ENCODE measurements at places on chromosomes 4 and X.

- no peak for DNase-seq
Observed at GRCh38 chr4:63708661-63709060, 700.6 kb downstream of the TECRL start.

GRCh38 chrX:83759872-83760271 lies 101.1 kb upstream of the CYLC1 start:
- no peak for DNase-seq

DNA sequence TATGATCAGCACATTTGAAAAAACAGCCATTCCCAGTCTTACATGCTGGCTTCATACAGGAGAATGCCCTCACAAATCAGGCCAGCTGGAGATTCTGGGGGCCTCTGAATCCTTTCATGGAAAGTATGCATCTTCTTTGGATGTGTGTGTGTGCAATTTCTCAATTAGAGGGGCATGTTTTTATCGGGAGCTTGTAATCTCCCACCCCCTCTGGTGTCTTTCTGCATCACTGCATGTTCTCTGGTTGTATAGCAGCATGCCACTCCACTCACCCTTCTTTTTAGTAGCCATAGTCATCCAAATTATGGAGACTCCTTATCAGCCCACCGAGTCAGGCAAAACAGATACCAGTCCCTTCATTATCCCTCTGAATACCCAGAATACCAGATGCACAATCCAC lies 282.2 kb upstream of the SLIT2 start:
- no peak for DNase-seq

DNA sequence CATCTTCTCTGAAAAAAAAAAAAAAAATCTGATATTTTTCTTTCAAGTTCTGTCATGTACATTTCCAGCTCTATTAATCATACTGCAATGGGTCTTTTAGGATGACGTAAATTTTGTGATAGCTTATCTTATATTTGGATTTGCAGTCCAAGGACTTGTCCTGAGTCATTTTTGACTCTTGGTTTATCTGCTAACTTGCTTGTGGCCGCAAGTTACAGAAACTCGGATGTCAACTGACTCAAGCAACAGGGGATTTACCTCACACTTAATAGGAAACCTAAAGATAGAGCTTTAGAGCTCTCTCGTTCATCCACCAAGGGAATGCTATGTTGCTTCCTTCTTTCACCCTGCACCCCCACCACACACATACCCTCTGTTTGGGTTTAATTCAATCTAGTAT lies 1433.8 kb upstream of the TENM3 start:
- DNase-seq: no peak

DNA sequence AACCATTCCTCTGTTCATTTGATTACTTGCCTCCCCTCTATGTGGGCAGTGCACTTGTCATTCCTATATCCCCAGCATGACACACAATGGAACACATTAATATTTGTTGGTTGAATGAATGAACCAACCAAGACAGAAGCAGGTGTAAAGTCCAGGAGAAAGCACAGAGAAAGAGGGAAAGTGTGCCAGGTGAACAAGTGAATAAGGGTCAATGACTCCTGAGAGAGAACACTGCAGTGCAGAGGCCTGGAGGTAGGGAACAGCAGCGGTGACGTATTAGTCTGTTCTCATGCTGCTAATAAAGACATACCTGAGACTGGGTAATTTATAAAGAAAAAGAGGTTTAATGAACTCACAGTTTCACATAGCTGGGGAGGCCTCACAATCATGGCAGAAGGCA lies 53.1 kb downstream of the USP46 start:
- DNase-seq: no peak

DNA sequence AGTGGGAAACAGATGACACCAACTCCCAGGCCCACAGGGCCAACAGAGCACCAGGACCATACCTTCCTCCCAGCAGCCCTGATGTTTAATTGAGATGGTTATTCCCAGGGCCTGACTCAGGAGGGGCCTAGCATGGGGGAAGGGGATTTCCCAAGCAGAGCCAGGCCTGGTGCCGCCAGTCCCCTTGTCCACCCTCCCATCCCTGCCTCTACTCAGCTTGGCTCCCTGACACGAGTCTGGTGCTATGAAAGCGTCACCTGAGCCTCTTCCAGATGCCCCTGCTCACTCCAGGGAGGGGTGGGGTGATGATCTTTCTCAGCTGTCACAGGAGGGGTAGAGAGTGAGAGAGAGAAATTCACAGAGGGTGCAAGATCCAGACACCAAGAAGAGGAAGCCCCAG lies 72.7 kb downstream of the EFNB1 start:
- DNase-seq: no peak

DNA sequence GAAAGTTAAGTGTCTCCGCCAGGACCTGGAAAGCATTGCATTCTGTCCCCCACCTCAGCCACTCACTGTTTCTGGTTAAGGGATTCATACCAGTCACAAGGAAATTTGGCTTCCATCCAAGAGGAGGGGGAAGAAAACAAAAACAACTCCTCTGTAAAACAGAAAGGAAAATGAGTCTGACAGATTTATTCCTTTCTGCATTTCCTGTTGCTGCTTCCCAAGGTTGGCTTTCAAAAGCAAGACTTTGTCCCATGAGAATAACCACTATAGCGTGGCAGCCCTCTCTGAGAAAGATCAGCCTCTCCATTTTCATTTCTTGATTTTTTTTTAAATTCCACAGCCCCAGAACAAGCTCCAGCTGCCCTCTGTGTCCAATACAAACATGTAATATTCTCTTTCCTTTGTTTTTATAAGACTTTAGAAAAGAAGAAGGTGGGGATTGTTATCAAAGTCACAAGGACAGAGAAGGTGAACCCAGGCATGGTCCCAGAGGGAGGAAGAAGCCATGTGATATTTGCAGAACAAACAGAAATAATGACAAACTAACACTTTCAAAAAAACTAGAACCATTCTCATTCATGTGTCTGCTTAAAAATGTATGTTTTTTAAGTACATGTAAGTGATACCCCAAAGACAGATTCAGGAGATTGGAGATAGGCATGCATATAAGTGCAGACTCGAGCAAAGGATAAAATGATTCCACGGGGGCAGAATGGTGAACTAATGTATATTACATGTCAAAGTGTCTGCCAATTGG lies 90.7 kb upstream of the DCLK2 start:
- no peak for DNase-seq

DNA sequence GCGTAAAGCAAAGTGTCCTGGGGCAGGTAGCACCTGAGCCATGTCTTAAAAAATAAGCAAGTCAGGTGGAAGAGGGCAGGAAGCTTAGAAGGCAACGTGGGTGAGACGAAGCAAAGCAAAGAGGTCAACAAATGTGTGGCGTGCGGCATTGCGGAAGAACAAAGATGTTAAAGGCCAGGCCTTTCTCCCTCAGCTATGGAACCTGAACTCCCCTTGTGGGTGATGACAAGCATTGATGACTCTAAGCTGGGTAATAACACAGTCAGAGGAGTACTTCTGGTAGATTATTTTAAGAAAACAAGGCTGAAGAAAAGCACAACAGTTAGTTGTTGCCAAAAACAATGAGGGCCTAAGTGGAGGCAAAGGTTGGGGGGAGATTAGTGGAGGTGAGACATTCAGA lies 29.0 kb upstream of the SORBS2 start:
- no peak for DNase-seq

DNA sequence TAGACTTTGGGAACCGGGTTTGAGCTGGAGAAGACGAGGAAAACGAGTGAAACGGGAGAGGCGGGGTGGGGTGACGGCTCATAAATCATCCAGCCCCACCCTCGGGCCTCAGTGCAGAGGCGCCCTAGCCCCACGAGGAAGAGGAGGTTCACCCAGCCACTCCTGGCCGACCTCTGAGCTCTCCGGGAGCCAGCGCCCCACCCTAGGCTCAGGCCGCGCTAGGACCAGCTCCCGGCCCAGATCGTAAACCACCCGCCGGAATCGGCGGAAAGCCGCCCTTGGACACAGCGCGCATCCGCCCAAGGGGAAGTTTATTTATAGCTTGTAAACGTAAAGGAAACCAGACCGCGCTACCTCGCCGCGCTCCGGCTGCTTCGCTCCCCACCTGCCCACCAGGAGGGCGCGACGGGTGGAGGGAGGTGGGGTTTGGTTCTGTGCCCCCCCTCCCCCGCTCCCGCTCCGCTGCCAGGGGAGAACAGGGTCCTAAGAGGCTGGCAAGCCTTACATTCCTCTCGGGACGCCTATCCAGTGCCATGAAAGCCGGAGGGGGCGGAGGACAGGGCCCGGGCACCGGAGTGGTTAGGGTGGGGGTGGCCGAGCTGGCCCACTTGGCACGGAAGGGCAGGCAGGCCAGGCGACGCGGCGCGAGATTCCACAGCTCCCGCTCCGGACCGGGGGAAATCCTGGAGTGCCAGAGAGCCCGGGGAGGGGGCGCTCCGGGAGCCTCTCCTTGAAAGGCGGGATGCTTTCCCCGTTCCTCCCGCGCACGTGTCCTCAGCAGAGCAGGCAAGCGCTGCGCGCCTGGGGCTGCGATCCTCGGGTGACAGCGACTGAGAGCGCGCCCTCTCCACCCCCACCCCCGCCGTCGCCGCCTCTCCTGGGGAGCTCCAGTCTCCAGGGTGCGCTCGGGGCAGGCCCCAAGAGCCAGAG lies 84.2 kb downstream of the BCOR start:
- peak; percentile 41 for DNase-seq

GRCh38 chr4:74674750-74675149 lies 119.6 kb downstream of the BTC start:
- no peak for DNase-seq

- no peak for DNase-seq
Observed at GRCh38 chr4:55029821-55030503, 95.4 kb downstream of the KDR start.

DNA sequence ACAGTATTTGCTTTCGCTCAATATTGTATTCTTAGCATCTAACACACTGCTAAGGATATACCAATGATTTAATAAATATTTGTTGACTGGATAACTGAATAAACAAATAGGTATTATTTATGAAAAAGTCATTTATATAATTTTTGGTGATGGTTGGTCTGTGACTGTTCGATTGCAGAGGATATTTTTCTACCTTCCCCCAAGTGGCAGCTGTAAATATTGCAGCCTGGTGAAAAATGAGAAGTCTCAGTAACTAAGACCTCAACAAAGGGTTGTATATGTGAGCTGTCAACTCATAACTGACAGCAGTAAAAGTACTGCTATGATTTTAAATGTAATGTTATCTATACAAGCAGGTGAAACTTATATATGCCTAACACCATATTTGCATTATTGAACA lies 36.0 kb downstream of the HTR2C start:
- no peak for DNase-seq

- no peak for DNase-seq
Observed at GRCh38 chr4:1112821-1113182, 562 bp downstream of the RNF212 start.

DNA sequence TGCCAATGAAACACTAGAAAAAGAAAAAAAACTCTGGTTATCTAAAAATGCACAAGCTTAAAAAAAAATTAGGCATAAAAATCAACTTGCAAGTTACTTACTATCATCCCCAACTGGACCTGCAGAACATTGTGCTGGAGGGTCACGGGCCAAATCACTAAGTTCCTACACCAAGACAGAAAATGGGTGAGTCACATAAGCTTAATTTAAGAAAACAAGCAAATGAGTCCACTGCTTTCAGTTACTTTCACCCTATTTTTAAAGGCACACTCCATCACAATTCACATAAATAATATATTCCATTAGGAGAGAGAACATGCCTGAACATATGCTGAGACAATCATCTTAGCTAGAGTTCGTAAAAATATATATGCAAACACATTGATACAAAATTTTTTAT lies 17.7 kb downstream of the UBE2D3 start:
- no peak for DNase-seq

DNA sequence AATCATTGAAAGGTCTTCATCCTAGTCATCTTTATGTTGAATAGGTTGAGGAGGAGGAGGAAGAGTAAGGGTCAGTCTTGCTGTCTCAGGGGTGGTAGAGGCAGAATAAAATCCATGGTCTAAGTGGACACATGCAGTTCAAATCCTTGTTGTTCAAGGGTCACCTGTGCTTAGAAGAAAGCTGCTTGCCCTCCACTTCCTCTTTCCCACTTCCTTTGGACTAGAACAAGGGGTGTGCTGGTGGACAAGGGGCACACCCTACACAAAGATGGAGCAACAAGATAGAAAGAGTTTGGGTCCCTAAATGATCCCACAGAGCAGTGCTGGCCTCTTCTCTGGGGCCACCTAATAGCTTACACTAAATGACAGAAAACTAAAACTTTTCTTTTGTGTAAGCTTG lies 47.9 kb downstream of the HSD17B13 start:
- DNase-seq: no peak

DNA sequence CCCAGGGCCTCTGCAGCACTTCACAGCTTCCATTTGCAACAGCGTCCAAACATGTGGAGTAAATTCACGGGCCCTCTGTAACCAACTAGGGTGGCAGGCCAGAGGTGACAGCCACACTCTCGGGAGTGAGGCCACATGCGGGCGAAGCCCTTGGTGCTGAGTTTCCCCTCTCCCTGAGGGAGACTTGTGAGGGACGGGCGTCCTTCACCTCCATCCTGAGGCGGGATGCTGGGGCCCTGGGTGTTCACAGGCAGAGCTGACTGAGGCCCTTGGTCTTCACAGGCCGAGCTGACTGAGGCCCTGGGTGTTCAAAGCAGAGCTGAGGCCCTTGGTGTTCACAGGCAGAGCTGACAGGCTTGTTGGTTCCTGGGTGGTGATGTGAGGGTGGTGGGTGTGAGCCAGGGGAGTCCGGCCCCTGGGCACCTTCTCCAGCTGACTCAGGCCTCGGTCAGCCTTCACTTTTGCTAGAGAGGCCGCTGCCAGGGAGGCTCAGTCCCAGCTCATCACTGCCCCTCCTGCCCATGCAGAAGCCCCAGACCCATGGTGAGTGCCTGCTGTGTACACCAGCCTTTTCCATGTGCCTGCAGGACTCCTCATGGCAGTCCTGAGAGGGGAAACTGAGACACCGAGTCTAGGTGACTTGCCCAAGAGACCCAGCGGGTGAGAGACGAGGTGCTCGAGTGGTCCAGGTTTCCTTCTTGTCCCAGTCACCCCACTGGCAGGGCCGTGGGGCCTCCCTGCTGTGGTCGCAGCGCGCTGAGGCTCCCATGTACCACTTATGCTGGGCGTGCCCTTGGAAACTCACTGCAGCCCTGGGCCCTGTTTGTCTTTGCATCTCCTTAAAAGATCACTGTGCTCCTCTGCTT lies 8.5 kb downstream of the WFS1 start:
- no peak for DNase-seq

DNA sequence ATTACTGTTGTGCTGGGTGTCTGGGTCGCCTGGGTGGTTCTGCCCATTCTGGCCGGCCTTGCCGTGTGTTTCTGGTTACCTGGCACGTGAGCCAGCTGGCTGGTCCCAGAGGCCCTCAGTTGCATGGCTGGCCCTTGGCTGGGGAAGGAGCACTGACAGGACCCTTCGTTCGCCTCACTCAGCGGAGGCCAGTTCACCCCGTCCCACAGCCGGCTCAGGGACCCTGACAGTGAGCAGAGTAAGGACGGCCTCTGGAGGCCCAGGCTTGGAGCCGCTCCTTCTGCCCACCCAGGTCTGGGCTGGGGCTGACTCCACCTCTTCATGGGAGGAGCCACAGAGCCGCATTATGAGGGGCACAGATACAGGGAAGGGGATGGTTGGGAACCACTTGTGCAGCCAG lies 20.3 kb upstream of the HGFAC start:
- DNase-seq: no peak

- DNase-seq: peak; percentile 88
Observed at GRCh38 chrX:12978205-12979025, 3.5 kb downstream of the TMSB4X start.

- DNase-seq: no peak
Observed at GRCh38 chrX:81301877-81302276, 100.0 kb downstream of the SH3BGRL start.

- DNase-seq: no peak
Observed at GRCh38 chr4:85783483-85783882, 308.5 kb downstream of the ARHGAP24 start.

GRCh38 chrX:14501327-14501726 lies 28.0 kb upstream of the GLRA2 start:
- DNase-seq: no peak

GRCh38 chr4:88659055-88659889 lies 38.4 kb downstream of the NAP1L5 start:
- peak; percentile 60 for DNase-seq
